ENCODE measurements at places on chromosomes 3 and 15. TPM values are rescaled to one million over a fixed set of nuclear protein-coding genes. Genes with fewer than 3 reads are reported as not detected.

- H3K27me3 ChIP-seq: no peaks in the 10 kb centered on the region
- H3K27ac ChIP-seq: no peak overlapping the region
- DNase-seq: no peak
- peaks cover 2% of the 10 kb centered on the region for H3K4me1 ChIP-seq
Measured at GRCh38 chr15:101022306-101022705, 103.1 kb downstream of the LRRK1 start.

DNA sequence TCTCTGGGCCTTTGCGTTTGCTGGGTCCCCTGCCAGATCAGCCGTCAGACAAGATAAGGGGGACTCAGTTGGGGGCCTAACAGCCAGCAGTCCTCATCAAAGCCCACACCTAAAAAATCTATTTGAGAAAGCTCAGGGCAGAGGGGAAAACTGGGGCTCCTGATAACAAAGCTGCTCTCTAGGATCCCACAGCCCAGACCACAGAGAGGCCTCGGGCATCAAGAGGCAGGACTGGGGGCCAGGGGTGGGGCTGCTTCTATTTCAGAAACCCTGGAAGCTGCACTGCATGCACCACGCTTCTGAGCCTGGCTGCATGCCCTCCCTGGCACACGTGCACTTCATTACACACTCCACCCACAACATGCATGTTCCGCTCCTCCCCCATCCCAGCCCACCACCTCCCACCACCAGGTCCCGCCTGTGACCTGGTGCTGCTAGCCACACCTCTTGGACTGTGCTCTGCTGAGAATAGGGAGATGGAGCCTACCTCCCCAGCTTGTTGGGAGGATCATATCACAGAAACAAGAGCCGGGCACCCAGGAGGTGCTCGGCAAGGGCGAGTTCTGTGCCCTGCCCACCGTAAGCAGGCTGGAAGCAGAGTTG lies 26.6 kb downstream of the FBLN2 start:
- peaks cover 2% of the 10 kb centered on the region for H3K4me1 ChIP-seq
- no peaks in the 10 kb centered on the region for H3K27me3 ChIP-seq
- H3K36me3 ChIP-seq: no peaks in the 10 kb centered on the region

- DNase-seq: no peak
- H3K4me1 ChIP-seq: peaks cover 17% of the 10 kb centered on the region
- no peaks in the 10 kb centered on the region for H3K27me3 ChIP-seq
- H3K36me3 ChIP-seq: peaks cover 17% of the 10 kb centered on the region
- no peak overlapping the region for H3K4me3 ChIP-seq
Measured at GRCh38 chr15:22845289-22845900, 6.9 kb downstream of the NIPA2 start.

DNA sequence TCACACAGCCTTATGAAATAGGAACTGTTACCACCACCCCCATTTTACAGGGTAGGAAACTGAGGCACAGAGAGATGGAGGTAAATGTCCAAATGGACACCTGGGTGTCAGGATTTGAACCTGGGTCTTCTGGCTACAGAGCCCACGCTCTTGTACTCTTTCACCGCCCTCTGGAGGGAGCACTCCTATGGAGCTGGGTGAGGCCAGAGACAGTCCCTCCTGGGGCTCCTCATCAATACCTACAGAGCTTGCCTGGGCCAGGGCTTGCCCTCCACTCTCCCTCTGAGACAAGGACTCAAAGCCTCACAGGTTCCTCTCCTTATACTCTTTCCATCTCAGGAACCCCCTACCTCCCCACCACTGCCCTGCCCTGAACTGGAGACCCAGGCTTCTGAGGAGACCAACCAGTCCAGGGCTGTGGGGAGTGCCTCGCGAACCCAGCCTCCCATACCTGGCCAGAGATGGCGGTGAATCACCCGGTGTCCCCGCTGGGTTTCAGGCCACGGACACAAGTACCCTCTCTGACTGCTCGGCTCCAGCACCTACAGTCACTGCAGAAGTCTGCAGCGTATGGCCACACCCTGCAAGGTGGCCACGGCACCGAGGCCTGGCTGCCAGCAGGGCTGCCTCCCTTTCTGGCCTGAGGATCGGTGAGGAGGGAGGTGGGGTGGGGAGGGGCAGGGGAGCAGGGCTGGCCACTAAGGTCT lies 22.1 kb upstream of the ATP2B2 start:
- peaks cover 34% of the 10 kb centered on the region for H3K27me3 ChIP-seq
- no peaks in the 10 kb centered on the region for H3K4me1 ChIP-seq
- H3K4me3 ChIP-seq: no peak overlapping the region
- DNase-seq: peak; percentile 15
- no peak overlapping the region for H3K27ac ChIP-seq

GRCh38 chr3:196620161-196620604 lies 19.3 kb upstream of the NRROS start:
- no peak for DNase-seq
- H3K36me3 ChIP-seq: no peaks in the 10 kb centered on the region
- no peaks in the 10 kb centered on the region for H3K27me3 ChIP-seq

TRH gene
- not detected for total RNA-seq

GRCh38 chr3:162863579-162863978 lies 1367.0 kb downstream of the OTOL1 start:
- no peak overlapping the region for H3K4me3 ChIP-seq
- no peak overlapping the region for H3K27ac ChIP-seq
- DNase-seq: no peak
- no peaks in the 10 kb centered on the region for H3K4me1 ChIP-seq
- no peaks in the 10 kb centered on the region for H3K27me3 ChIP-seq
- H3K36me3 ChIP-seq: no peaks in the 10 kb centered on the region

GRCh38 chr3:175005881-175006280 lies 146.7 kb downstream of the NAALADL2 start:
- no peaks in the 10 kb centered on the region for H3K36me3 ChIP-seq
- H3K27me3 ChIP-seq: no peaks in the 10 kb centered on the region
- no peak overlapping the region for H3K27ac ChIP-seq

- no peaks in the 10 kb centered on the region for H3K27me3 ChIP-seq
- no peak for DNase-seq
- H3K4me3 ChIP-seq: no peak overlapping the region
Measured at GRCh38 chr3:99962703-99963102, 145.0 kb downstream of the CMSS1 start.

DNA sequence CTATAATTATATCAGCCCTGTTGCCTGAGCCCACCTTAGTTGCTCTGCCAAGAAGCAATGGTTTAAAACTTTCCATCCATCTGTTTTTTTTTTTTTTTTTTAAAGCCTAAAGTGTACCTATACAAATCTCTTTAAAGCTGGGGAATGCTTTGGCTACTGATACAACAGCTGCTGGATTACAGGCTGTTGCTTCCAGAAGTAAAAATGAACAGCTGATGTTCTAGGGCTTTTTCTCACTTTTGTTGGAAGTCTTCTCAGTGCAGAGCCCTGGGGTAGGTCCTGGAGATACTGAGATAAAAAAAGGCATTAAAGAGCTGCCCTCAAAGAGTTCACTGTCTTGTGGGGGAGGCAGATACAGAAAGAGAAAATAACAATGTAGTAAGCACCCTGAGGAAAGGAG lies 218.1 kb downstream of the NLGN1 start:
- H3K27ac ChIP-seq: no peak overlapping the region
- H3K36me3 ChIP-seq: no peaks in the 10 kb centered on the region
- H3K4me1 ChIP-seq: no peaks in the 10 kb centered on the region
- DNase-seq: no peak
- no peaks in the 10 kb centered on the region for H3K27me3 ChIP-seq

Measured in activated naive CD8-positive, alpha-beta T cell treated with anti-CD3 and anti-CD28 coated beads, Interleukin-2, amount 10 ng/mL, durations not matched to agents 7 days and 5 days (primary cell).